ENCODE measurements at places on chromosomes 7 and 10.
A peak's percentile ranks its signal among the peaks of the same experiment; 100 is the strongest.

GRCh38 chr10:126392469-126392868 is 4.2 kb upstream of the ADAM12 start:
- no peak for DNase-seq

DNA sequence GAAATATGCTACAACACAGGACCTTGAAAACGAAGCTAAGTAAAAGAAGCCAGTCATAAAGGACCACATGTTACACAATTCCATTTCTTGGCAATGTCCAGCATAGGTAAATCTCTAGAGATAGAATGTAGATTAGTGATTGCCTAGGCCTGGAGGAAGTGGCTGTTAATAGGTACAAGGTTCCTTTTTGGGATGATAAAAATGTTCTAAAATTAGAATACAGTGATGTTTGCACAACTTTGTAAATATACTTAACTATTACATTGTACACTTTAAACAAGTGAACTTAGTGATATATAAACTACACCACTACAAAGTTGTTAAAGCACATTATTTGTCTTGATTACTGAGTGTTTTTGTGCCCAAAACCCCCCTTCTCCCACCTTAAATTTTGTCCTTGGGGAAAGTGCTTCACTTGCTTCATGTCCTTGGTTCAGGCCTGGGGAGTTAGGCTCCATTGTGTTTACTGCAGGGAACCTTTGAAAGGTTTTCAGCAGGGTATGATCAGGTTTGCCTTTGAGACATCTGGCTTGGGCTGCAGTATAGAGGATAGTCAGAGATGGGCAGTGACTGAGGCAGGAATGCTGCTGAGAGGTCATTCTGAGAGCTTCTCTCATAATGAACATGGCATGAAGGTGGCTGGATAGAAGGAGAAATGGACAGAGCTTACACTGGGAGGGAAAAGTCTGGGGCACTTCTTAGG is 1052.6 kb downstream of the REEP3 start:
- no peak for DNase-seq

DNA sequence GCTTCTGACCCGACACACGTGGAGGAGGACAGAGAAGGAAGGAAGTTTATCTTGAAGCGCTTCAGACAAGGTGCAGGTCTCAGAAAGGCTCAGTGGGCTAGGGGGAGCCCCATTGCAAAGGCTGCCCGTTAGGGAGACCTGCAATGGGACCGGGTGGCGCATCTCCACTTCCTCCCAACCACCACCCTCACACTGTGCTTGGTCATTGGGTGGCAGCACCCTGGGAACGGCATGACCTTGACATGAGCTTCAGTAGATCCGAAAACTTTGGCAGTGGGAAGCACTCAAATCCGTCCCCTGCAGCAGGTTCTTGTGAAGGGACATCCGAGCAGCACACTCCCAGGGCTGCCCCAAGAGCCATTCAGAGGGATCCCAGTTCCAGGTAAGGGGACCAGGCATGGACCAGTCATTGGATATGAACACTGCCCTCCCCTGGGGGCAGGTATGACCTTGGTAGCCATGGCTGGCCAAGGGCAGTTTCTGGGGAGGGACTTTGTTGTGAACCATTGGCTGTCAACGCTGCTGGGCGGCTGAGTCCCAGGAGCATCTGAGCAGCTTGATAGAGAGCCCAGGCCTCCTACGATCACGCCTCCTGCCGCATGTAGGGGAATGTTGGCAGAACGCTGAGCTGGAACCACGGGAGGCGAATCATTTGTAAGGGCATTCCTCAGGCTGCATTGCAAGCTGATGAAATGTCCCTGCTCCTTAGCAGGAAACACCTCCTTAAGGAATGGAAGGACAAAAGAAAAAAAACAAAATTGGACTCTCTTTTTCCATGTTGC is 31.7 kb downstream of the GALNTL5 start:
- DNase-seq = no peak

DNA sequence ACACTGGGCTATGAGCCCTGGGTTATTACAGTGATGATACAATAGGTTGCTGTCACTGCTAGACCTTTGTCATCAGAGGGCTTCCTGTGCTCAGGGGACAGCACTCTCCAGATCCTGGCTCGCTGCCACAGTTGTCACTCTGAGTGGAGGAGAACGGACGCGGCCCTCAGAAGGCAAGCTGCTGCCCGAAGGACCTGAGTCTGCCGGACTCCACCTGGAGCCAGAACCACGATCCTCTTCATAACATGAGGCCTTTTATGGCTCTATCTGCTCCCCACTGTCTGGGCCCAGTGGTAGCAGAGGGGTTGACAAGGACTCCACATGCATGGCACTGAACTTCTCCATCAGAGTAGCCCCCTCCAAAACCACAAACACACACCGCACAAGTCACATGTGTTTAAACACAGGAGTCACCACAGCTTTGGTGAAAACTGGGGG is 94.7 kb upstream of the EFCAB10 start:
- DNase-seq = peak; percentile 75

- no peak for DNase-seq
These were observed 98.6 kb downstream of the SEMA3A start for GRCh38 chr7:84095971-84096370.

DNA sequence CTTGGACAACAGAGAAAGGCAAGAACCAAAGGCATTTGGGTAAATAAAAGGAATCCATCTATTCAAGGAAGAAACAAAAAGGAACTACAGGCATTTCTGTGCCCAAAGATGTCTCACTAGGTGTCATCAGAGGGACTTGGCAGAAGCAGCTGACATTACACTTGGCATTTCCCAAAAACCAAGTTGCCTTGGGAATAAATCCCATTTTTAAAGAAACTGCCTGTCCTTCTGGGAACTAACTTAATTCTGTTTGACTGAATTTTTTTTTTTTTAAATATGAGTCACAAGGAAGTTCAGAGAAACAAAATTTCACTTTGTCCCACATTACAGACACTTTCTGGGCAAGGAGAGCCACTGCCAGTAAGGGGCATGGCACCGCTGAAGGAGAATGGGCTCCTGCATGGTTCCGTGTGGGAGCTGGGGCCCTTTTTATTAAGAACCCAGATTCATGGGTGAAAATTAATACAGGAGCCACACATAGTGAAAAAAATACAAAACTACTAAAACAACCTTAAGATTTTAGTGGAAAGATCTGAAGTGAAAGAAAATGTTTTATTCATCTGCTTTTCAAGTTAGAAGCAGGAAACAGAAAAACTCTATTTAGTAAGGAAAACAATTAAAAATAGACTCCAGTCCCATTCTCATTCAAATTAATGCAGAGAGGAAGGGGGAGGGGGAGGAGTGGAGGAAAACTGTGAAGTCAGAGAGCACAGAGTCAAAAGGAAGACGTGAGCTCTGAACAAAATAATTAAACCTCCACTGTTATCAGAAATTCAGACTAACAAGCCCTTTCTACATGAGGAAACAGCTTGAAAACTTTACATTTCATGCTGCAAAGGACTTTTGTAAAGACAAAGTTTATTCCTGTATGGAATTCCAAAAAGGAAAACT is 118.4 kb upstream of the PDLIM1 start:
- no peak for DNase-seq

DNA sequence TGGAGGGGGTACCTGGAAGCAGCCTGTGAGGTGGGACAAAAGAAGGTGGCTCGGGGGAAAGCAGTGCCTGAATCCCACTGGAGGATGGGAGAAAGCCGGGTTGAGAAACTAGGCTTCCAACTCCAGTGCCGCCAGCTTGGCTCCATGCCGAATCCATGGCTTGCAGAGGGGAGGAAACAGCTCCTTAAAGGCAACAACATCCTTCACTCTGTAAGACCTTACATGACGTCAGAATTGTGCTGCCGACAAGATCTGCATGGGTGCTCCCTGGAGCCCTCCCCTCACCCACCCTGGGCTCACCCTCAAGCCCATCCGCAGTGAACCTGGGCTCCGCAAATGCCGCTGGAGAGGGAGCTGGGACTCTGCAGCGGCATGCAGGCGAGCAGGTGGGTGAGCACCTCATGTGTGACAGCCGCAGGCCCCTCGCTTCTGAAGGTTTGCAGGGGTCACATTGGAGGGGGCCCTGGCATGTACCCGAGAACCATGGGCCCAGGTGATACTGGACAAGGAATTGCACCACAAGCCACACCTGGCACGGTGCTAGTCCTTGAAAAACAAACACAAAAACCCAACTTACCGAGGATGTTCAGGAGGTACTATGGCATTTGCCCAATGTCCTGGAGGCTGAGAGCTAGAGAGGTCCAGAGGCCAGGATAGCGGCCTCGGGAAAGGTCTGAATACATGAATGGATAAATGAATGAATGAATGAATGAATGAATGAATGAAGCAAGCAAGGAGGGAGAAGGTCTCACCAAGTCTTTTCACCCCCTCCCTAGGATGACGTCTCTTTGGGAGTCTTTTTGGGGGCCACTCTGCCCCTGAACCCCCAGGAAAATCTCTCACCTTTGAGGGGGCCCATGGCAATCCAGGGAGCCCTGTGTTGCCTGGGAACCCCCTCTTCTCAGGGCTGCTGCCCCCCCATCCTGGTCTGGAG is 238.6 kb upstream of the SHH start:
- no peak for DNase-seq

DNA sequence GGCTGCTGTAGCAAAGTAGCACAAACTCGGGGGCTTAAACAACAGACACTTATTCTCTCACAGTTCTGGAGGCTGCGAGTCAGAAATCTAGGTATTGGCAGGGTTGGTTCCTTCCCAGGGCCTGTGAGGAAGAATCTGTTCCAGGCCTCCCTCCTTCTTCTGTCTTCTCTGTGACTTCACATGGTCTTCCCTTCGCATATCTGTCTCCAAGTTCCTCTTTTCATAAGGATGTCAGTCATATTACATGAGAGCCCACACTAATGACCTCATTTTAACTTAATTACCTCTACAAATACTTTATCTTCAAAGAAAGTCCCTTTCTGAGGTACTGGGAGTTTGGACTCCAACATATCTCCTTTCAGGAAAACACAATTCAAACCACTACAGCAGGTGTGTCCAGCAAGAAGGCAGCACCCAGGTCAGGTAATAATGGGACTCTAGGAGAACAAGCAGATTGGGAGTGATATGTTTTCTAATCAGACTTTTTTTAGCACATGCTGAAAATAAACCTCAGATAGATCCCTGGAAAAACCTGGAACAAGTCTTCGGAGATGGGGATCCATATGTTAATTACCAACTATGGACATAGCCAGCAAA is 11.7 kb downstream of the CREB5 start:
- no peak for DNase-seq

- peak; percentile 24 for DNase-seq
These were observed 58.3 kb downstream of the VCL start for GRCh38 chr10:74056050-74056818.

GRCh38 chr7:136585954-136586670 is 282.3 kb upstream of the CHRM2 start:
- DNase-seq = no peak

- DNase-seq = no peak
These were observed 339.2 kb downstream of the DNAJB6 start for GRCh38 chr7:157676001-157676400.

DNA sequence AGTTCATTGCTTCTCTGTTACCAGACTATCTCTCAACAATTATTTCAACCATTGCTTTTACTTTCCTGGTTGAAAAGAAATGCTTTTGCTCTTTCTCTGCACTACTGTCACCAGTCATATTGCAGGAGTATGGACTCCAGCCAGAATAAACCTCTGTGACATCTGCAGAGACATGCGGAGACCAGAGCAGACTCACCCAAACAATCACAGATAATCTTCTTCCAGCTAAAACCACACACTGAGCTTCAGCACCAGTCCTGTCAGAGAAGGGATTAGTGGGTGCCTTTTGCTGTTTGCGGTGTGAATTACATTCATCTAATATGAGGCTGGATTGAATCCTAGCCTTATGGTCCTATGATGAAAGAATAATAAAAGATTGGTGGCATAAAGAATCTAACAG is 258.6 kb downstream of the CNTNAP2 start:
- DNase-seq = no peak

GRCh38 chr7:21923658-21924057 is 22.0 kb downstream of the CDCA7L start:
- no peak for DNase-seq

DNA sequence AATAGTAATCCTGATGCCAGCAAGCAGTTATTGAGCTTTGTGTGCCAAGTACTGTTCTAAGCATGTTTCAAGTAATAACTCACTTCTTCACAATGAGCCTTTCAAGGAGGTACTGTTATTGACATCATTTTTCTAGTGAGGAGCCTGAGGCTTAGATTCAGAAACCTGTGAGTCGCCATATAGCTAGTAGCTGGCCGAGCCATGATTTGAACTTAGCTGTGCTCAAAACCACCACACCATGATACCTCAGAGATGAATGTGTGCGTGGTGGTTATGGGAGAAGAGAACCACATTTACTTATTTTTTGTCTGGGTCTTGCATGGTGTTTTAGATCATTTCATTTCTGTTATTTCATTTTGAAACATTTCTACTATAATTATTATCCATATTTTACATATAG is 578.9 kb downstream of the AUTS2 start:
- DNase-seq = no peak

GRCh38 chr7:39937366-39938153 is 12.5 kb upstream of the CDK13 start:
- no peak for DNase-seq

GRCh38 chr10:97522071-97522470 is 23.3 kb downstream of the UBTD1 start:
- DNase-seq = no peak

GRCh38 chr7:6020371-6021286 is 10.5 kb upstream of the ANKRD61 start:
- DNase-seq = no peak

GRCh38 chr10:96998329-96998888 is 166.3 kb downstream of the LCOR start:
- no peak for DNase-seq

- no peak for DNase-seq
These were observed 57.6 kb downstream of the RBM33 start for GRCh38 chr7:155701972-155702544.

DNA sequence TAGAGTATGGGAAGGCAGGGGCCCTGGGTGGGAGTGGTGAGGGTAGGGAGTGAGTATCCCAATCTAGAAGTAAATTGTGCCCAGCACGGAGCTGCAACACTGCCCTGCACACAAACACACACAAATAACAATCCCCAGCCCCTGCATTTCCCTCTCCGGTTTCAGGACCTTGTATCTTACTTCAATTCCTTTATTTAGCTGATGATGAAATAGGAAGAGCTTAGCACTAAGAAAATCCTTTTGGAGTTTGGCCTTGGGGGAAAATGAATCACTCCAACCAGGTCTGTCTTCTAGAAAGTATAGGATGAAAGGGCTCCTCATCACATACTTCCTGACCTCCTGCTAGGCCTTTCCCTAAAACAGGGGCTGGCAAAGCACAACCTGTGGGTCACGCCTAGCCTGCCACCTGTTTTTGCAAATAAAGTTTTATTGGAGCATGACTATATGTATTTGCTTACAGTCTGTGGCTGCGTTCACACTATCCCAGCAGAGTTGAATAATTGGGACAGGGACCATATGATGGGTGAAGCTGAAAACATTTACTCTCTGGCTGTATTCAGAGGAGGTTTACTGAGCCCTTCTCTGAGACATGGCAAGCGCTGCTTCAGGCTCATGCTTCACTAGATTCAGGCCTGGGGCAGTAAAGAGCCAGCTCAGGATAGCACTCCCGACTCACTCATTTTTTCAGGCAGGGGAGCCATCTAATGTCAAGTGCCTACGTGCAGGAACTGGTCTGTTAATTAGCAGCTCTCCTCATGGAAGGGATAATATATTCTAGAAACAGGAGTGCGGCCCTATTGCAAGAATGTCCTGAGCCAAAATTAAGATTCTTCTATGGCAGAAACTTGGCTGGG is 111.0 kb downstream of the EGFR start:
- DNase-seq = no peak
